D721Med (cell line): ENCODE measurements at places on chromosomes 4 and X.

GRCh38 chrX:16060252-16060651, 63.1 kb upstream of the GRPR start:
- DNase-seq: no peak

DNA sequence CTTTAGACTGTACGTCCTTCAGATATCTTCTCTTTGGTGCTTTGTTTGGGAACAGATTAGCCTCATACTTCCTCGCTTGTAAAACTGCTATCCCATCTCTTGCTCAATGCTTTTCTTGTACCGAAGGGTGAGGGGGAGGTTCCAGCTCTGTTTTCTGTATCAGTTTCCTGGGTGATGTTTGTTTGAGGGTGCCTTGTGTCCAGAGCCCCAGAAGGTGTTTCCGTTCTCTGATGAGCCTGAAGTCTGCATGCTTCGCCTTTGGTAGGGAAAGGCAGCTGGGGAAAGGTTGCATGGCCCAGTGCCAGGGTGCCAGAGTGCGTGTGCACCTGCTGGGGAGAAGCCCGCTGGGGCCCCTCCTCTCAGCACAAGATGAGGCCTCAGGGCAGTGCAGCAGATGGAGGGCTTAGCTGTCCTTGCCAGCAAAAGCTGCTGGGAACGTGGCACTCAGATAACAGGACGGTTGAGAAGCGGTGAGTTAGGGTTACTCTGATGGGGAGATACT, 73.7 kb downstream of the TBL1X start:
- no peak for DNase-seq

DNA sequence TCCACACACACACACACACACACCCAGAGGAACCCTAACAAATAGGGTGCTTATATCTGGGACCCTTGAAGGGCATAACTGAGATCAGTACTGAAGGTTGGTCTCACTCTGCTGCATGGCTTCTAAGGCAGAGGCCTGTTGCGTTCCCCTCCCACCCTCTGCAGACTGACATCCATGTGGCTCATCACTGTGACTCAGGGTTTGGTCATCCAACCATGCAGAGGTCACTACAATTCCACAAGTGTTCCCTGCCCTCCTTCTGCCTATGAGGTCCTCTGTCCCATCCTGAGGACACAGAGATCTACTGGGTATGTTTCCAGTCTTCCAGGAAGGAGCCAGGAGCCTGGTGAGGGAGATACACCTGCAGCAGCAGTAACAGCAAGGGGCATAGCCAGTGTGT, 55.8 kb downstream of the XAGE2 start:
- no peak for DNase-seq

DNA sequence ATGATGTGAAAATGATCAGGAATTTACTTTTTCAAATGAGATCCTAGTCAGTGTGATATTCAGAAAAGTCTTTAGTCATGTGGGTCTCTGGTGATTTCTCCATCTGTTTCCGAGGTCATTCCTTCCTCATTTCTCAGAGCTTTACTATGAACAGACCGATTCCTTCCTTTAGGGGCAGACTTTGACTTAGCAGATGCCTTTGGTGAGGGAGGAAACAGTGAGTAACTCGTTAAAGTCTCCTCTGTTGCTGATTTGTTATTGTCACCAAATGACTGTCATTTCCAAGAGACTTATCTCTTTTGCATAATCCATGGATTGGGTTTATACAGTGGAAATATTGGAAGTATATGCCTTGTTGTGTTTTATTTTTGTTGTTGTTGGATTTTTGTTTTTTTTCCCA, 76.2 kb upstream of the CD99 start:
- no peak for DNase-seq

- no peak for DNase-seq
Measured at GRCh38 chr4:107444-108429, 16.6 kb upstream of the ZNF718 start.

- DNase-seq: no peak
Measured at GRCh38 chrX:123219916-123220315, 35.8 kb downstream of the GRIA3 start.

DNA sequence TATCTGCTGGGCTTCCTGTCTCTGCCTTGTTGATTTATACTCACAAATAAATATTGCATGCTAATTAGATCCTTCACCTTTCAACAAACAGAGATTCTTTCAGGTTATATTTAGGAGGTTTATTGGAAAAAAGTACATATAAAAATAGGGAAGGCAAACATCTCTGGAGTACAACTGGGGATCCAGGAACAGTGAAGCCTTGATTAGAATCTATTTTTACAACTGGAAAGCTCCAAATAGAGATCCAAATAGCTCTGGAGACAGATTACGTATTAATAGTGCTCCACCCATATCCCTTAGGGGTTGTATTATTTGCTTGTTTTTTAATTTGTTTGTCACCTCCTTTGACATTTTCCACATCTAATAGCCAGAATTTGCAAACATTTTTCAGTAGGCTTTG, 46.9 kb upstream of the MAP9 start:
- no peak for DNase-seq

- no peak for DNase-seq
Measured at GRCh38 chrX:123964156-123964834, 2.8 kb downstream of the STAG2 start.

DNA sequence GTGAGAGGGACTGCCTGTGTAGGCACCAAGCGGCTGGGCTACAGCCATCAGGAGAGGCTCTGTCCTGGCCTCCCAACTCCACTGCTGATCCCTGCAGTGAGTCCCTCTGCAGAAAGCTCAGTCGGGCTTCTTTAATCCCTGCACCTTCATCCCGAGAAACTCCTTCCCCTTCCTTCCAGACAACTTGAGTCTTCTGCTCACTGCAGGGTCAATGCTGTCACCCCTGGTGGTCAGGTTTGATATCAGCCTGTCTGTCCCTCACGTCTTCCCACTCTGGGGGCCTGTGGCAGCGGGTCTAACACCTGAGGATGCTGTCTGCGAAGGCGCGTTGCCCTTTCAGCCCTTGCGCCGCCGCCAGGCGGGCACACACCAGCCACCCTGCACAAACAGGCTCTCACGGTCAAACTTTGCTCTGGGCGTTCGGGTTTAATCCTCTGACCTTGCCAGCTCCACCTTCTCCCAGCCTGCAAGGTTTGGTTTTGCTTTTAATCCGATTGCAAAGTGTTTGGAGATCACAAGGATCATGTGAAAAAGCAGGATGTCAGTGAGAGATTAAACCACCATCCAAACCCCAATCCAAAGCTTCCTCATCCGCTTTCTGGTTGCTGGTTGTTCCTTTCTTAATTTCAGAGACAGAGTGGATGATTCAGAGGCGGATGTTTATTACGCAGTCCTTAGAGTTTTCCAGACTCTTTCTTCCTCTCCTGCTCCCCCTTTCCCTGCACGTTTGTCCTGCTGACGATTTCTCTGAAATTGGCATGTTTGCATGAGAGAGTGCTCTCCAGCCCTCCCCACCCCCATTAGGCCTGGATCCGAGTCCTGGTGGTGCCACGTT, 74.8 kb upstream of the SLC34A2 start:
- DNase-seq: peak; percentile 76

- DNase-seq: no peak
Measured at GRCh38 chrX:155592331-155592730, 20.4 kb downstream of the TMLHE start.

GRCh38 chr4:74674750-74675149, 119.6 kb downstream of the BTC start:
- DNase-seq: no peak

DNA sequence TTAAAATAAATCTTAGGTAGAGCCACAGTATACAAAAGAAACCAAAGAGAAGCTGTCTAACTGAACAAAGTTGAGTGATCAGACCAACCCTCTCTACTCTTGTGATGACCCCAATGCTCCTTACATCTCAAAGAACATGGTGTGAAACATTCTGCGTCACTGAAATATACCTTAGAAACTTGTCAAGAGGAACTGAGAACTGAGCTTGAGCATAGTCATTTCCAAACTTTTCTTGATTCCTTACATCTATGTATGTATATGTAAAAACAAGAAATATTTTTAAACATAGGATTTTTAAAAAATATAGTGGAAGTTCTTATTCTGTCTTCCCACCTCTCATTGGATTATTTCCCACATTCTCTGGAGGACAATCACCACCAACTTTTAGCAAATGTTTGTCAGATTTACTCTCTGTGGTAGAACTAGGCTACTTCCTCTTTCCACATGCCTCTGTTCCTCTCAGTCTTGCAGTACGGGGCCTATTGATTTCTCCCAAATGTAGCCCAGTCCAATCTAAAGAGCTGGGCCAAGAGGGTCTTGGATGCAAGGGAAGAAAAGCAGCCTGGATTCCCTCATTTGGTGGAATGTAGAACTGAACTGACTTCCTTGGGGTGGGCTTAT, 98.2 kb upstream of the HHIP start:
- no peak for DNase-seq

GRCh38 chrX:153736071-153736820, 11.6 kb downstream of the ABCD1 start:
- DNase-seq: no peak

DNA sequence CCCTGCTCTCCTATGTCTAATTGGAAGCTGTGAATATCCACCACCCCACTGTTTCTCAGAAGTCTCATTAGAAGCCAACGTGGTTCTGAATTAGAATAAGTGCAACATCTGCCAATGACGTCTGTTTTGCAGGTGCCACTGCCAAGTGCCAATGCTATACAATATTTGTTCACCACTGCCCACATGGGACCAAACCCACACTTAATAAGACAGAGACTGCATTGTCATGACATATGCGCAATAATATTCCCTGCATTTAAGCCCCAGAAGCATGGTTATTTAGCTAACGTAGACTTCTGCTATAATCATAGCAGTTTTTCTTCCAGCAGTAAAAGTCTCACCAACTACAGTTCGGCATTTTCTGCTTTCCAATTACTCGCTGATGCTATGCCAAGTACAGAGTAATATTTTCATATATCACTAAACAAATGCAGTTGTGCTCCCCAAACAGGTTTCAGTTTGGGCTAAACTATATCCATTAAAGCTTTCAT, 262.5 kb upstream of the PCDH18 start:
- DNase-seq: no peak

- no peak for DNase-seq
Measured at GRCh38 chr4:41715155-41715554, 33.4 kb downstream of the PHOX2B start.

DNA sequence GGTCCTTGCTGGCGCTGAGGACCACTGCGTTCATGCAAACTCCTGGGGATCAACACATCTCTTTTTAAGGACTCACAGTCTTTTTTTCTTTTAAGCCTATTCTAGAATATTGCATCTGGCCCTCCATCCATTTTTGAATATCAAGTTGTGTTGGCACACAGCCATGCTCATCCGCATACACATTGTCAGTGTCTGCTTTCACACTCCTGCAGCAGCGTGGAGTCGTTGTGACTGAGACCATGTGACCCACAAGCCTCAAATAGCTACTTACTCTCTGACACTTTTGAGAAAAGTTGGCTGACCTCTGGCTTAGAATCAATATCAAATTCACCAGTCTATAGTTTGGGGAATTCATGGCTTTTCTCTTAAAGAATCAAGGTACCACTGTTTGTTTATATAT, 191.8 kb upstream of the S100G start:
- DNase-seq: no peak

- DNase-seq: no peak
Measured at GRCh38 chr4:30839583-30840520, 119.7 kb downstream of the PCDH7 start.

DNA sequence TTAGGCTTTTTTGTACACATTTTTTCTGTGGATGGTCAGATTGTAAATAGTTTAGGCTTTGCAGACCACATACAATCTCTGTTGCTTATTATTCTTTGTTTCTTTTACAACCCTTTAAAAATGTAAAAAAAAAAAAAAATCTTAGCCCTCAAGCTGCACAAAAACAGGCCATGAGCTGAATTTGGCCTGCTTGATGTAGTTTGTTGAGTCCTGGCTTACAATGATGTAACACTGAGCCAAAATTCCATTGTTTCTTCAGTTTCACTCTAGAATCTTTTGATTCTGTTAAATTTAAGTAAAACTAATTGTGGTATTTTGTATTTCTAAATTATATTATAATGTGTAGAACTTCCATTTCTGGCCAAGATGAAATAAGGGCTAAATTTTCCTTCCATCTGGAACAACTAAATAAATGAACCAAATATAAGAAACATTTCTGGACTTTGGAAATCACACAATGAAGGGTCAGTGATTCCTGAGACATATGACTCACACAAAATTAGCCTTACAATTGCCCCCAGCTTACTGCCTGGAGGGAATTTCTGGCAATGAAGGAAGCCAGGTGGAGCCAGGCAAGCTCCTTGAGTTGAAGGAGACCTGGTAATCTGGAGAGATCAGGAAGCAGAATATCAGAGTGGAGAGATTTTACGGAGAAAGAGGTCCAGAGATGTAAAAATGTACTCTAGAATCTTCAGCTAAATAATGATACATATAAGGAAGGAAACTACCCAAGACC, 29.8 kb downstream of the IQCM start:
- no peak for DNase-seq

GRCh38 chrX:3263681-3264126, 82.7 kb downstream of the MXRA5 start:
- DNase-seq: no peak

- no peak for DNase-seq
Measured at GRCh38 chr4:4610672-4611071, 68.8 kb upstream of the STX18 start.

- DNase-seq: no peak
Measured at GRCh38 chr4:25753239-25753638, 97.6 kb downstream of the SLC34A2 start.

GRCh38 chr4:113760795-113761619, 531 bp downstream of the CAMK2D start:
- DNase-seq: no peak

DNA sequence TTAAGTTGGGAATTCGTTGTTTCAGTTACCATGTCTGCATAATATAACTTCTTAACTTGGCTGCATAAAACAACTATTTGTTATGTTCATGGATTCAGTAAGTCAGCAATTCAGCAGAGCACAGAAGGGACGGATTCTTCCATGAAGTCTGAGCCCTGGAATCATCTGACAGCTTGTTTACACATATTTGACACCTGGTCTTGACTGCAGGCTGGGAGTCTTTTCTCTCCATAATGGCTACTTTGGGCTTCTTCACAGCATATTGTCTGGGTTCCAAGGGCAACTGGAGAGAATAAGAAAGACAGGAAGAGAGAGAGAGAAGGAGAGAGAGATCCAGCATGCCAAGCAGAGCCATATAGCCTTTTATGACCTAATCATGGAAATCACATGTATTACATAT, 23.1 kb downstream of the CENPC start:
- DNase-seq: no peak

DNA sequence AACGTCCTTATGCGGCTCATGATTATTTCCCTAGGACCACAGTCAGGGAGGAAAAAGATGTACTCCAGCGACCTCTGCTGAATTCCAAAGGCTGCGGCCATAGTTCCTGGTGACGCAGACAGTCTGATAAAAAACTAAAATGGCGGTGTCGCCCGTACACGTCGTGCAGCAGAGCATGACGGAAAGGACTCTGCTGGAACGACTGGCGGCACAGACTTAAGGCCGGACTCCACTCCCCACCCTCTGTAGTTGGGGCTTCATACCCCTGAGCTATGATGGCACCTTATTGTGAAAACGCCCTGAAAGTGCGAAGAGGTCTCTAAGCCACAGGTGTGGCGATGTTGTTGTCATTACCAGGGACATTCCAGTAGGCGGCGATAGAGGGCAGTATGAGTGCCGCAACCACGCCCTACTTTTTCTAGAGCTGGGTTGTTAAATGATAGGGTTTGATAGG, 90.0 kb upstream of the EDA2R start:
- no peak for DNase-seq

- DNase-seq: no peak
Measured at GRCh38 chr4:138677212-138677611, 338.4 kb upstream of the NOCT start.

- DNase-seq: no peak
Measured at GRCh38 chr4:116027311-116027710, 913.9 kb upstream of the NDST4 start.

- DNase-seq: peak; percentile 28
Measured at GRCh38 chrX:37349221-37350033, at the start of gene PRRG1. Gene PRRG1, plus strand, starts transcription at chrX:37349364. Its CDS starts 56,886 bp downstream, at chrX:37406250.
